ENCODE measurements at places on chromosomes 1 and 21.

GRCh38 chr1:192158181-192158580, at the start of gene RGS18:
Gene RGS18, plus strand, starts transcription at chr1:192158462. Its CDS starts 176 bp downstream, at chr1:192158638.
- DNase-seq: no peak

GRCh38 chr21:39650801-39651200, 38.1 kb downstream of the B3GALT5 start:
- DNase-seq: no peak

DNA sequence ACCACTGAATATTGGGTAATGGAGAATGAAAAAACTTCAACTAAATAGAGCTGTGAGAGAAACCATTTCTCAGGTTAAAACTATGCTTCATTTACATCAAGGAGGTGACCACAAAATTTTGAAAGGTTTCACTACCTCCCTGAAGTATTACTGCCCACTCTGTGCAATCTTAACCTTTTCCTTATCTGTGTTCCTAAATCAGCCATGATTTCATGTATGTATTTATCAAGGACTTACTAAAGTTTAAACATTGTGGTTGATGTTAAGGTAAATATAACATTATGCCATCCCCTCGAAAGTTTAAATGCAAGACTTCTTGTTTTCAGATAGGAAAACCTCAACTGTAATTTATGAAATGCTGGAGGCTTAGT, 84.4 kb downstream of the CLEC20A start:
- DNase-seq: no peak

DNA sequence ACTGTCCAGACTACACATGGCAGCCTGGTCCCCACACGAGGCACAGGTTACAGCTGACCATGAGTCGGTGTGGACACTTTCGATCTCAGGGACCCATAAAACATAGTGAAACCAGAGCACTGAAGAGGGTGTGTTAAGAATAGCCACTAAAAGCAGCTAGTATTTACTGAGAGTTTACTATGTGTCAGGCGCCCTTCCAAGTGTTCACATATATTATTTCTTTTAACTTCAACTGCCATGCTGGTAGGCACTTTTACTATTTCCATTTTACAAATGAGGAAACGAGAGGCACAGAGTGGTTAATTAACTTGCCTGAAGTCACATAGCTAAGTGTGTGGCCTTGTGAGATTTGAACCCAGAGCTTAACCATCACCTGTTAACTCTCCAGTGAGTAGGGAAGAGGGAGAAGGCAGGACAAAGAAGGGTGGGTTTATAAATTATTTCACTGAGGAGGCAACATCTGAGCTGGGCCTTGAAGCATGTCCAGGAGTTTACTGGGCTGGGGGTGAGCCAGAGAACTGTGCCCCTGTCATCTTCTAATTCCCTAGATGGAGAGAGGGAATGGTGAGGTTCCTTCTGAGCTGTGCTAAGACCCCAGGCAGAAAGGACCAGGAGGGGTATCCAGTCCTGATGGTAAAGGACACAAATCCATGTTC, 20.7 kb downstream of the ABCA4 start:
- no peak for DNase-seq

DNA sequence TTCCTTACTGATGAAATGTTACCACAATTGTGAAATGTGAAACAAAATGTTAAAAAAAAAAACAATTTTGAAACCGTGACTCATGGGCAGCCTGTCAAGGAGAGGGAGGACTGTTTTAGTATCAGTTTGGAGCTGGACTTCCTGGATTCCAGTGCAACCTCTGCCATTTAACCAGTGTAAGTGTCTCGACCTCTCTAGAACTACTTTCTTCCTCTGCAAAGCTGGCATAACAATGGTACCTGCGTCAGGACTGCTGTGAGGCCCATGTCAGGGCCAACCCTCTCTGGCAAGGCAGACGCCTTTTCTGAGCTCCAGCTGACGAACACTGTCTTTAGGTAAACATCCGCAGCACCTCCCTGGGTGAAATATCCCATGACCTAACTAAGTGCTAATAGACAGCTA, 20.9 kb downstream of the URB1 start:
- no peak for DNase-seq

DNA sequence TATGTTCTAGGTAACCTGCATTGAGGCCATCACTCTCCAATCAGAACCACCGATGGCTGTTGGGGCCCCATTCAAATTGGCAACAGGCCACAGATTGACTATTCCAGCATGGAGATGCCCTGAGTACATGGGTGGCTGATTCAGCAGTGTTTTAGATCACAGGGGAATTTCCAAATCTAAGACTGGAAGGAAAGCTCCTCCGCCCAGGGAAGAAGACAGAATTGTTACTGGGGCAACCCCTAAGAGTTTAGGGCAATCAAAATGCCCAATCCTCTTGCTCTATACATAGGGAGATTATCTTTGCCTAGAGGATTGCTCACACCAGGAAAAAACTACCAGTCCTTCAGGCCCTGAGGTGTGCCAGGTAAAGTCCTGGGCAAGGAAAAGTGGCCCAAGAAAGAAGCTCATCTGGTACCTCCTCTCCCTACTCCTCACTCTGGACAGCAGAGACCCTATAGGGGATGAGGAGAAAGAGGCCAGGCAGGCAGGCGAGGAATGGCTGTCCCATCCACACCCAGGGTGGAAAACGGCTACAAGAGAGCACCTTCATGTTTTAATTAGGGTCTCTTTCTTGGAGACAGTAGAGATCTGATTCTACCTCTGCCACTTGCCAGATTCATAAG, 5.8 kb downstream of the S100A8 start:
- no peak for DNase-seq

Data from SK-MEL-5 (cell line).